AG04450 (cell line): ENCODE measurements at places on chromosomes 3 and 15. TPM values are rescaled to one million over a fixed set of nuclear protein-coding genes. Genes with fewer than 3 reads are reported as not detected.

Gene C3orf49
- not detected in 2 replicates for polyA plus RNA-seq

Gene ECE2
- polyA plus RNA-seq, result not detected in 2 replicates

Gene ACP3
- 0.71 and 1.9 TPM in 2 replicates for polyA plus RNA-seq

Gene PLCH1
- 0.04 TPM in 1 of 2 replicates, not detected in the other for polyA plus RNA-seq

Gene SERF2
- 608 and 874 TPM in 2 replicates for polyA plus RNA-seq

Gene TMC3
- not detected in 2 replicates for polyA plus RNA-seq

Gene TNNC1
- 1.7 and 1.9 TPM in 2 replicates for polyA plus RNA-seq

Gene DNAH12
- polyA plus RNA-seq, result under 0.01 TPM in 1 of 2 replicates, not detected in the other
